ENCODE measurements at places on chromosomes 5 and 9.
A peak's percentile ranks its signal among the peaks of the same experiment; 100 is the strongest.

DNA sequence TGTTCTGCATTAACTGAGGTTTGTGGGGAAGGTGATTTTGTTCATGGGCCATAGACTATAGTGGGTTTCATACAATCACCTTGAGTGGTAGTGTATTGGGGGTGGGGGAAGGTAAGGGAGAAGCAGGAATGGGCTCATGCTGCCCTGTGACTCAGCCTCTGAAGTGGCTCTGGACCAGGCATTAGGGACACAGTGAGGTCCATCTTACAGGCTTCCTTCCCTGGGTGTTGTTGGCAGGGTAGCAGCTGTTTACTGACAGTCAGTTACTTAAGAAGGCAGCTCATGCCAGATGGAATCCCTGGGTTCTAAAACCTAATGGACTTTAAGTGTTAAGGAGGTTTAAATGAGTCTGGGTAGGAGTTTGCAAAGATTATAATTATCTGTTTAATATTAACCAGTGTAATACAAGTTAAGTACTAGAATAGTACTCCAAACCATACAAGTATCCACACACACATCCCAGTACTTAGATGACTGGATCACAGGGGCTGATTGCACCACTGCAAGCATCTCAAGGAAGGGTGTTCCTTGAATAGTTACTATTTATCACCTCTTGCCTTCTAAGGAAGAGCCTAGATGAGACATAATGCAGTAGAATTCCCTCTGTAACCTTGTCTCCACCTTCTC, 59.3 kb downstream of the CAST start:
- ATAC-seq = no peak

DNA sequence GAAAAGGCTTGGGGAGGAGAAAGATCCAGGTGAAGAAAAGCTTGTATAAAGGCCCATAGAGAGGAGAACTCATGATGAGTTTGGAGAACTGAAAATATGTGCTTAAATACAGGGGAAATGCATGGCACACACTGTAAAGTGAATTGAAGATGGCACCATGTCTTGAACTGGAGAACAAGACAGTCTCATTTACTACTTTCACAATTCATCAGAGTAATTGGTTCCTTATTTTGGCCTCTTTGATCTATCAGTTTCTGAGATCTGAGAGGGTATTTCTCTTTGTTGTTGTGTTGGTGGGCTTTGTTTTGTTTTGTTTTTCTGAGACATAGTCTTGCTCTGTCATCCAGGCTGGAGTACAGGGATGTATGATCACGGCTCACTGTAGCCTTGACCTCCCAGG, 98.2 kb downstream of the CEMIP2 start:
- peak; percentile 57 for ATAC-seq

DNA sequence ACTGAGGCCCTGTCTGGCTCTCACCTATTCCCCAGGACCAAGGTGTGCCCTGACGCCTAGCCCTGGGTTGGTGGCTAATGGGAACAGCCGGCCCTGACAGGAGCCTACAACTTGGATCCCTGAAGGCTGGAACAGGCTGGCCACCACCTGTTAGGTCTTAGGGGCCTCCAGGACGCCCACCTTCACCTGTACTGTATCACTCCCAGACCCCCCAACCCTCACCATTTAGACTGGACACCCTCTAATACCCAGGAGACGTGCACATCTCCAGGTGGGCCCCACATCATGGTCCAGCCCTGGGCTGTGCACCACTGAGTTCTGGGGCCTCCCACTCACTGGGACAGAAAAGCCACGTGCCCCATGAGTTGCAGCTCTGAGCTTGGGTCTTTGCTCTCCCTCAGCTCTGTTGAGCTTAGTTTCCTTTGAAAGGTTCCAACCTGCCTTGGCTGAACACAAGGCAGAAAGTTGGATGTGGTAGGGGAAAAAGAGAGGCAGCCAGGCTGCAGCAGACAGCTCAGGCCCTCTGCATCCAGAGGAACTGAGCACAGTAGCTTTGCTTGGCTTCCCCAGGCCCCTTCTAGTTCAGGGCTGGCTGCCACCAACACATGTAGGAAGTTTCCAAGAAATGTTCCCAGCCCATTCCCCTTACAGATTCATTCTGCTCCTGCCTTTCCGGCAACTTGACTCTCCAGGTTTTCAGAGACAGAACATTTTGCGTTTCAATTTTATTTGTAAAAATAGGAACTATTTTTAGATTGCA, 116.8 kb upstream of the TBC1D2 start:
- no peak for ATAC-seq

DNA sequence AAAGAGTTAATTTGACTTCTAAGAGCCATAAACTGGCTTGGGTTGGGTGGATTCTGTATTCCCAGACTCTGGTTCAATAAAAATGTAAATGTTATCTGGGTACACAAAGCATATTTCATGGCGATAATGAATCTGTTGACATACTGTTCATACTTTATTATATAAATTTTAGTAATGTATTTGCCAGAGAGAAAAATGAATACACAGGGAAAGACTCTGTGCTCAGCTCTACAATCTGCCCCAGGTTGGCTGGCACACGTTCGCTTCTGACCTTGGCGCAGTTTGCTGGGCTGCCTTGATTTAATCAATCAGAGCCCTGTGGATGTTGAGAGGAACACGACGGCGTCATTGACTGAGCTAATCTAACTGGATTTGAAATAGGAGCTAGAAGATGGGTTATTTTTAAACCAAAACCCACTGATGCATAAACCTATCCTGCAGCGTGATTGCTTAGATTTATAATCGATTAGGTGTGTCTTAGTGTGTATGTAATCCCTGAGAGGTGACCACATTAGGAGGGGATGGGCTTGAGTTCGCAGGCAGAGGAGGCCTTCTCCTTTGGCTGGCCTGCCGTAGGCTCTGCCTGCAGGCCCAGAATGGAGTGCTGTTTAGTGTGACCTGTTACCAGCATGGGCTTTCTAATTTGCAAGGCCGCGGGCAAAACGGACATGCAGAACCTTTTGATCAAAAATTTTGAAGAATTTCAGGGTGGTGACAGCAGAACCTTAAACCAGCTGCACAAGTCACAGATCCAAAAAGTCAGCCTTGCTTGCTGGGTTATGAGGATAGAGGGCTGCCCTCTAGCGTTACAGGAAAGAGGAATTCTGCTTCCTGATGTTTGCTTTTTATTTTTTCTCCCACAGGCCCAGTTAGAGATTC, 3.9 kb upstream of the ADCY2 start:
- no peak for ATAC-seq

DNA sequence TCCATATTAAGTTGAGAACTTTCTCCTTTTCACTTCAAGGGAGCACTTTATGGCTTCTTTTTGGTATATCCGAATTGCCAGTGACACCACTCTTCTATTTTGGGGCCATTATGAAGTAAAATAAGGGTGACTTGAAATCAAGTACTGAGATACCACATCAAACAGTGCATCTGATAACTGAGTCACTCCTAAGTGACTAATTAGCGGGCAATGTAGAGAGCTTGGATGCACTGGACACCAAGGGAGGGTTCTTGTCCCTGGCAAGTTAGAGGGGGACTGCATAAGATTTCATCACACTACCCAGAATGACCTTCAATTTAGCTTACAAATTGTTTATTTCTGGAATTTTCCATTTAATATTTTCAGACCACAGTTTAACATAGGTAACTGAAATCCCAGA, 813.9 kb upstream of the CDH10 start:
- ATAC-seq = no peak

GRCh38 chr5:143188692-143189091, 214.8 kb downstream of the NR3C1 start:
- no peak for ATAC-seq

- no peak for ATAC-seq
Observed at GRCh38 chr9:126793686-126794417, 11.0 kb upstream of the ZBTB43 start.

DNA sequence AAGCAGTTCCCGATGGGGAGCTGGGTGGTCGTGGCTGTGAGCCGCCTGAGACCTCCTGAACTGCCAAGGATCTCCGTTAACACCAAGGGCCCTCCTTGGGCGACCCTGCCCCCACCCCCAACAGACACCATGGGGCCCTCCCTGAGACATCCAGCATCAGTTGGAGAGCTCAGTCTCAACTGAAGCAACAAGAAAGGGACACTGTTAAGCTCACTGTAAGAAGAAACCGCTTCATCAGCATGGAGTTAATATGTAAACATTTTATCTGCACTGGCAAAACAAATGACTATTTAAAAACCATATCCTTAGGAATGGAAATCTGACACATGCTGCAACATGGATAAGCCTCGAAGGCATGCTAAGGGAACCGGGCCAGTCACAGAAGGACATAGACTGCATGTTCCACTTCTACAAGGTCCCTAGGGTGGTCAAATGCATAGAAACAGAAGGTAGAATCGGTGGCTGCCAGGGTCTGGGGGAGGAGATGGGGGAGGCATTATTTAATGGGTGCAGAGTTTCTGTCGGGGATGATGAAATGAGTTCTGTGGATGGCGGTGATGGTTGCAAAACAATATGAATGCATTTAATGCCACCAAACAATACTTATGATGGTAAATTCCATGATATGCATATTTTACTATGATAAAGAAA, 47.4 kb downstream of the ROR2 start:
- no peak for ATAC-seq

- no peak for ATAC-seq
Observed at GRCh38 chr5:159764283-159765134, 151.8 kb upstream of the ADRA1B start.

- no peak for ATAC-seq
Observed at GRCh38 chr5:108101130-108101529, 280.8 kb downstream of the FBXL17 start.

- peak; percentile 10 for ATAC-seq
Observed at GRCh38 chr9:33164138-33164809, 2.9 kb downstream of the B4GALT1 start.

- ATAC-seq = no peak
Observed at GRCh38 chr9:135221951-135222631, 134.6 kb downstream of the OLFM1 start.

GRCh38 chr5:76209297-76209696, 126.1 kb downstream of the SV2C start:
- no peak for ATAC-seq

- no peak for ATAC-seq
Observed at GRCh38 chr9:98839724-98840123, 32.3 kb downstream of the GALNT12 start.

- no peak for ATAC-seq
Observed at GRCh38 chr5:108531367-108532128, 149.7 kb upstream of the FBXL17 start.

Measured in stimulated activated memory B cell treated with anti-CD40 and anti-IgM and Interleukin-4, amounts not matched to agents 10 μg/mL and 1 μg/mL and 100 μg/mL, for 72 hours (primary cell).